ENCODE measurements at places on chromosomes 7 and 10. TPM values are rescaled to one million over a fixed set of nuclear protein-coding genes. Genes with fewer than 3 reads are reported as not detected.

The NRG3 gene
- 0.03 TPM for polyA plus RNA-seq

The HABP2 gene
- 0.51 TPM for polyA plus RNA-seq

The OR2A2 gene
- polyA plus RNA-seq, result not detected

The PRSS2 gene
- 0.93 TPM for polyA plus RNA-seq

The EBLN1 gene
- polyA plus RNA-seq, result not detected

The CCAR1 gene
- 24.1 TPM for polyA plus RNA-seq

The ACTA2 gene
- polyA plus RNA-seq, result 358 TPM

The SLC26A3 gene
- not detected for polyA plus RNA-seq

The SCIN gene
- 0.07 TPM for polyA plus RNA-seq

The OLAH gene
- polyA plus RNA-seq, result not detected

The EDRF1 gene
- 19.2 TPM for polyA plus RNA-seq
